ENCODE measurements at places on chromosomes 1 and 21.

GRCh38 chr1:95002540-95003432 is 70.0 kb downstream of the ALG14 start:
- peak; percentile 35 for DNase-seq

DNA sequence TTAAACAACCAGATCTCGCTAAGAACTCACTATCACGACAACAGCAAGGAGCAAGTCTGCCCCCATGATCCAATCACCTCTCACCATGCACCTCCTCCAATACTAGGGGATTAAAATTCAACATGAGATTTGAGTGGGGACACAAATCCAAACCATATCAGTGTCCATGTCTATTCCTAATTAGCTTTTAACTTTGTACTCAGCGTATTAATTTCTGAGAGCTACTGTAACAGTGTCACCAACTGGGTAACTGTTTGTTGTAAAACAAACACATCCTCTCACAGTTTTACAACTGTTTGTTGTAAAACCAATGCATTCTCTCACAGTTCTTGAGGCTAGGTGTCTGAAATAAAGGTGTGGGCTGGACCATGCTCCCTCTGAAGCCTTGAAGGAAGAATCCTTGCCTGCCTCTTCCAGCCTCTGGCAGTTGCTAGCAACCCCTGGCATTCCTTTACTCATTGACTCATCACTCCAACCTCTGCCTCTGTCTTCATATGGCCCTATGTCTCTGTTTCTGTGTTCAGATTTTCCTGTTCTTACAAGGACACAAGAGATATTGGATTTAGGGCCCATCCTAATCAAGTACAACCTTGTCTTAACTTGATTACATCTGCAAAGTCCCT is 121.2 kb downstream of the LTN1 start:
- no peak for DNase-seq

GRCh38 chr1:90710579-90711536 is 6.2 kb downstream of the BARHL2 start:
- no peak for DNase-seq

DNA sequence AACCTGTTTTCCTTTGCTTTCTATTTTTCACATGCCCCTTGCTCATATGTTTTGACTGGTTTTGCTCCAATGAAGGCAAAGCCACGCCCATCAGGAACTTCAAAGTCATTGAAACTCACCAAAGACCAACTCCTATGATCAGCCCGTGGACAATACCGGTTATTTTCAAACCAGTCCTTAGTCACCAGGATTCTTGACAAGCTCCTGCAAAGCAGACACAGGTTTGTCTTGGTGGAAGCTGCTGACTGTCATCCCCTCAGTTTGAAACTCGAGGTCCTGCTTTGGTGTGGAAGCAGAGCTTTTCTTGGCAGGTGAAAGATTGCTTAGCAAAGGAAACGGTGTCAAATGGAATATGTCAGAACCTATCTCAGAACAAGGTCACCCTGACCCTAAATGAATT is 384.7 kb upstream of the CXADR start:
- DNase-seq = no peak

GRCh38 chr1:80064524-80064923 is 1058.0 kb upstream of the ADGRL4 start:
- no peak for DNase-seq

GRCh38 chr21:36854391-36854790 is 112.1 kb downstream of the HLCS start:
- DNase-seq = peak; percentile 47

DNA sequence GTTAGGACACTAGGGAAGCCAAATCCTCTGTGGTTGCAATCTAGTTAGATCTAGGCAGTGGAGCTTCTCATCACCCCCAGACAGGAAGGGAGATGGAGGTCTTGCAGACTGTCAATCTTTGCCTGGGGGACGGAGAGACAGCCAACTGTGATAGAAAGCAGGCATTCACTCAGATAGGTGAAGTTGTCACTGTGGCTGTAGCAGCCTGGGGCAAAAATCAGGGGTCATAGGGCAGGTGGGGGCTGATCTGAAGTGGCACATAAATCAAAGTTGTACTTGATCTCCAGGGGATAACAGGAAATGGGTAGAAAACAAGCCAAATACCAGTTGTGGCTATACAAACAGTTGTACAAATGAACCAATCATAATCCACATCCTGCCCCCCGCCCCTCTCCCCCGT is 620.9 kb upstream of the USP24 start:
- DNase-seq = no peak

DNA sequence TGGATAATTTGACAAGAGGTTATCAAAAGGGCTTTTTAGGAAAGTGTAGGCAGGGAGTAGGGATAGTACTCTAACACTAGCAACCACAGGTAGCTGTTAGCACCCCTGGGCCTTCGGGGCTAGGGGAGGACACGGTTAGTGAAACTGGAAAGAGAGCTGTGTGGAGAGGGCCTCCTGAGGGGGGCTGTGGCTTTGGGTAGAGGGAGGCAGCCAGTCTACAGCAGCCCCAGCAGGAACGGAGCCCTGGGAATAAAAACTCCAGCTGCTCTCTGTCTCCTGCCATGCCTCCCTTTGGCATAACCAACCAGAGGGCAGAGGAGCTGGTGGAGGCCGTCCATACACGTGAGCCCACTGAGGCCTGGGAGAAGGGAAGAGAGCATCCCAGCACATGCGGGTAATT is 223.2 kb downstream of the FOXD2 start:
- no peak for DNase-seq

DNA sequence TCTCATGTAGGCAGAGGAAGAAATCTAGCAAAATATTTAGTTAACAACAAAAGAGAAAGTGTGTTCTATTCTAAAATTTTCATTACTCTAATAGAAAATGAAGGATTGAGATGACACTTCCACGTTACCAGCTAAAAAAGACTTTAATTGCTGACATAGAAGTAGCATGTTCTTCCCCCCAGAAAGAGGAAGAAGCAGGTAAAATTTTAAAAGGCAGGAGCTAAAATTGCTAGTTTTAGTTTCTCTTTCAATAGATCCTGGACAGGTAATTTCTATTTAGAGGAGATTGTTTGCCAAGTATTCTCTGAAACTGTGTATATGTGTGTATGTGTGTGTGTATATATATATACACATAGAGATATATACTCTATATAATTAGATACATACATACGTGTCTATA is 248.1 kb upstream of the FMN2 start:
- no peak for DNase-seq

DNA sequence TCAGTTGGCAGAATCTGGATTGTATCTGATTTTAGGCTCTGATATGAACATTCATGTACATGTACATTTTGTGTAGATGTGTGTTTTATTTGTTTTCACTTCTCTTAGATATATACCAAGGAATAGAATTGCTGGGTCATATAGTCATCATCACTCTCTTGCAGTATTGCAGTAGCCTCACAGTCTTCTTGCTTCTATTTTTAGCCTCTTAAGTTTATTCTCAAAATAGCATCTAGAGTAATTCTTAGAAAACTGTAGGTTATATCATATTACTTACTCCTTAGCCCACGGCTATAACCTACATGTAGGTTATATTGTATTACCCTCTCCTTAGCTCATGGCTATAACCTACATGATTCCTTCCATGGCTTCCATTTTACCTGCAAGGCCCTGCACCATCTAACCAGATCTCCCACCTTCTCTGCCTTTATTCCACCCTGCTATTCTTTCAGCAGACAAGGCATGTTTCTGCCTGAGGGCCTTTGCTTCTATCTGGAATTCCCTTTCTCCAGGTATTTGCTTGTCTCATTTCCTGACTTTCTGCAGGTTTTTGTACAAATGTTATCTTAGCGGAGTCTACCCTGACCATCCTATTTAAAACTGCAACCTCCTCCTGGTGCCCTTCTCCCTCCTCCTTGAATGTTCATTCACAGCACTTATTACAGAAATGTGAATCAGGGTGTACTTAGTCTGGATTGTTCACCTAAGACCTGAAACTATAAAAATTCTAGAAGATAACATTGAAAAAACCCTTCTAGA is 109.0 kb upstream of the ETV3 start:
- no peak for DNase-seq

DNA sequence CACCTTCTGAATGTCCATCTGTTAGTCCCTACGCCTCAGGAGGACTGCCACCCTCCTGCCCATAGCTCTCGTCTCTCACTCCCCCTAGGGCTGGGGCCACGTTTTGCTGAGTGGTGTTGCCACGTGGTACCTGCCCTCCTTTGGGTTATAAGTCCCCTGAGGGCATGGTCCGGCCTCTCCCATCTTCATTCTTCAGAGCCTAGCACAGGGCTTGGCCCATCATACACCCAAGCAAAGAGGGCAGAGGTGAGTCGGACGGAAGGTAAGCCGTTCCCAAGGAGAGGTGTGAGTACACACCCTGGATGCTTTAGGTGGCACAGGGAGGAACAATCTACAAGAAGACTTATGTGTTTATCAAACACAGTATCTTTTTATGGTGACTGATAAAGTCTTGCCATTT is 10.9 kb downstream of the PADI2 start:
- no peak for DNase-seq

DNA sequence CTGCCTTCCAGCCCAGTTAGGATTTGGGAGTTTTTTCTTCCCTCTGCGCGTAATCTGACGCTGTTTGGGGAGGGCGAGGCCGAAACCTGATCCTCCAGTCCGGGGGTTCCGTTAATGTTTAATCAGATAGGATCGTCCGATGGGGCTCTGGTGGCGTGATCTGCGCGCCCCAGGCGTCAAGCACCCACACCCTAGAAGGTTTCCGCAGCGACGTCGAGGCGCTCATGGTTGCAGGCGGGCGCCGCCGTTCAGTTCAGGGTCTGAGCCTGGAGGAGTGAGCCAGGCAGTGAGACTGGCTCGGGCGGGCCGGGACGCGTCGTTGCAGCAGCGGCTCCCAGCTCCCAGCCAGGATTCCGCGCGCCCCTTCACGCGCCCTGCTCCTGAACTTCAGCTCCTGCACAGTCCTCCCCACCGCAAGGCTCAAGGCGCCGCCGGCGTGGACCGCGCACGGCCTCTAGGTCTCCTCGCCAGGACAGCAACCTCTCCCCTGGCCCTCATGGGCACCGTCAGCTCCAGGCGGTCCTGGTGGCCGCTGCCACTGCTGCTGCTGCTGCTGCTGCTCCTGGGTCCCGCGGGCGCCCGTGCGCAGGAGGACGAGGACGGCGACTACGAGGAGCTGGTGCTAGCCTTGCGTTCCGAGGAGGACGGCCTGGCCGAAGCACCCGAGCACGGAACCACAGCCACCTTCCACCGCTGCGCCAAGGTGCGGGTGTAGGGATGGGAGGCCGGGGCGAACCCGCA is at the start of gene PCSK9:
Gene PCSK9, plus strand, starts transcription at position 207 of the 741 bp plus-strand sequence. Its CDS starts 290 bp downstream, at position 497.
- DNase-seq = no peak

- no peak for DNase-seq
These were observed 23.2 kb downstream of the ARID4B start for GRCh38 chr1:235304549-235305451.

DNA sequence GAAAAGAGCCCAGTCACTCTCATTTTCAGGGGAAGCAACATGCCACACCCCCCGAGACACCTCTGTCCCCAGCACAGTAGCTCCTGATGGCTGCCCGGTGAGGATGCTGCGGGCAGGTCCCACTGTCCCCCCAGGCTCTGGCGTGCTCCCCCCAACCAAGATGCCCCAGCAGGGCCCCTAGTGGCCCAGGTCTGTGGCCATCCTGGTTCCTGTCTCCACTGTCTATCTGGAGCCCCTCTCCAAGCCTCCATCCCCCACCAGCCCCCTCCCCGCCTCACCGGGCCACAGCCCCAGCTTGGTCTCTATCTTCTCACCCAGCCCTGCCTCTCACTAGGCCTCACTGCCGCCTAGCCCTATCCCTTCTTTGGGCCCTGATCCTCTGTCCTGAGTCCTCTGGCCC is 61.8 kb downstream of the UBIAD1 start:
- DNase-seq = no peak

DNA sequence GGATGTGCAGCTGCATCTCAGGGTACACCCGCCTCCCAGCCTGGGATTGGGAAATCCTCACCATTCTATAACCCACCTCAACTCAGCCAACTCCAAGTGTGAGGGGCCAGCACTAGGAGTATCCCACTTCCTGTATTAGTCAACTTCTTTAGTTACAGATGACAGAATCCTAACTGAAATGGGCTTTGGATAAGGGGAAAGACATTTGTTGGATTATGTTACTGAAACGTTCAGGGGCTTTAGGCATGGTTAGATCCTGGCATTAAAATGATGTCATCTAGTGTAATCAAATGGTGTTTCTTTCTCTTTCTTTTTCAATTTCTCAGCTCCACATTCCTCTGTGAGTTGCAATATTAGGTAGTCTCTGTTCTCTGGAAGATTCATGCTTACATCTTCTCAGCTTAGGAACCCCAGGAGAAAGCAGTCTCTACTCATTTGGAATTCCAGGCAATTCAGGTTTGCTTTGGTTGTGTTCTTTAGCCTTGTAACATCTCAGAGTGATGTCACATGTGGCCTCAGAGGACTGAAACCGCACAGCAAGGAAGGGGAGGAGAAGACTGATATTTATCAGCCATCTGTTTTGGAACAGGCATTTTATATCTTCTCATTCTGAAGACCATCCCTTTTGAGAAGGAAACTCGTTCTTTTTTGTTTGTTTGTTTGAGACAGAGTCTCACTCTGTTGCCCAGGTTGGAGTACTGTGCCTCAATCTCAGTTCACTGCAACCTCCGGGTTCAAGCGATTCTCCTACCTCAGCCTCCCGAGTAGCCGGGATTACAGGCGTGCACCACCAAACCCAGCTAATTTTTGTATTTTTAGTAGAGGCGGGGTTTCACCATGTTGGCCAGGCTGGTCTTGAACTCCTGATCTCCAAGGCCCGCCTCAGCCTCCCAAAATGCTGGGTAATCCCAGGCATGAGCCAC is 18.9 kb upstream of the TMEM54 start:
- DNase-seq = no peak

DNA sequence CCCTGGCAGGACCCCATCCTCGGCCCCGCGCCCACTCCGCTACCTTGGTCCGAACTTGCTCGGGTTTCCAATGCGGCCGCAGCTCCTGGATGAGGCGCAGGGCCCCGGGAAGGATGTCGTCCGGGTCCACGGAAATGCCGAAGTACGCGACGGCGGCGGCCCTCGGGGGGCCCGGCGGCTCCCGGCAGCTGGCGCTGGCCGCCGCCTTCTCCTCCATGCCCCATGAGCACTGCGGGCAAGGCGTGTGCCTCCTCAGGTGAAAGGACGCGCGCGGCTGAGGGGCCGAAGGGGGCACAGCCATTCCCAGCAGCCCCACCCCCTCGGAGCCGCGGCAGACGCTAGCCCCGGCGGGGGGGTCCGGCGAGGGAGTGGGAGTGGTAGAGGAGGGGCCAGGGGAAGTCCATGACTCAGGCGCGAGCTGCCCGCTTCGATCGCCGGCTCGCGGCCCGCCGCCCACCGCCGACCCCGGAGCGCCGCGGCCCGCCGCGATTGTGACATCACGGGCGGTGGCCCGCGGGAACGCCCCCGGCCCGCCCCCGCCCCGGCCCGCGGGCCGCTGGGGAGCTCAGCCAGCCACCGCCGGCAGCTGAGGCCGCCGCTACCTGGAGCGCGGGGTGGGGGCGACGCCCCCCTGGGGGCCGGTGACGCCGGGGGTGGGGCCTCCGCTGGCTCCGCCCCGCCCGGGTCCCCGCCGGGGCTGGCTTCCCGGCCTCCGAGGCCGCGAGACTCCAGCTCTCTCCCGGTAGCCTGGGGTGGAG is at the start of gene ETNK2:
Gene ETNK2, minus strand, starts transcription at position 493 of the 758 bp plus-strand sequence. Its CDS starts 192 bp downstream, at position 301.
- DNase-seq = peak; percentile 59

DNA sequence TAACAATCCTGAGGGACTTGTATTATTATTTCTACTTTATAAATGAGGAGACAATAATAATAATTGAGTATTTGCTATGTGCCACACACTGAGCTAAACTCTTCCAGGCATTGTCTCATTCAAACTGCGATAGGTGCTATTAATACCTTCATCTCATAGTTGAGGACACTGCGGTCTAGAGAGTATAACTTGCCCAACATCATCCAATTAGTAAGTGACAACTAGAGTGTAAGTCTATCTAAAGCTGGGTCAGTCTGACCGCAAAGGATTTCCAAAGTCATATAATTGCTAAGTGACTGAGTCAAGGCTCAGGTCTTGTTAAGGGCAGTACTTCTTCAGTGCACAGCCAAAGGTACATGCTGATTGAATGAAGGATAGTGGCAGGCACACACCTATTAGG is 9.7 kb downstream of the BCL9 start:
- DNase-seq = no peak
